ENCODE measurements at places on chromosomes 13 and 19. TPM values are rescaled to one million over a fixed set of nuclear protein-coding genes. Genes with fewer than 3 reads are reported as not detected.

Gene SEMA6B
- 29.2 TPM for total RNA-seq

Gene KLF5
- total RNA-seq = 11.5 TPM

Gene IFNL2
- not detected for total RNA-seq

Gene RYR1
- total RNA-seq = not detected

Gene PSG1
- 1.5 TPM for total RNA-seq

Gene KCTD15
- total RNA-seq = 7.8 TPM

Gene CD37
- not detected for total RNA-seq

Gene GARIN5A
- total RNA-seq = not detected

Gene KLK14
- total RNA-seq = not detected

Gene COL4A1
- total RNA-seq = 197 TPM

Gene SLC7A9
- total RNA-seq = not detected

Gene DACT3
- 1.1 TPM for total RNA-seq

Gene PBX4
- total RNA-seq = 3.9 TPM

Gene LYPD5
- total RNA-seq = 0.31 TPM

Gene IGFL3
- 0.53 TPM for total RNA-seq

Gene KCNRG
- total RNA-seq = 2.6 TPM

Gene LRRC4B
- 12.3 TPM for total RNA-seq

Gene C19orf33
- total RNA-seq = 316 TPM

Gene SIGLEC7
- not detected for total RNA-seq

Gene CDX2
- not detected for total RNA-seq

Gene KCNK6
- 0.57 TPM for total RNA-seq

Gene MAP4K1
- total RNA-seq = 1.4 TPM

Gene SCN1B
- 10.8 TPM for total RNA-seq

Gene MAMSTR
- 0.93 TPM for total RNA-seq

Gene CYP4F11
- total RNA-seq = 2.2 TPM

Gene CNFN
- total RNA-seq = 0.34 TPM

Gene MTUS2
- total RNA-seq = not detected

Gene SIGLEC8
- total RNA-seq = not detected

Gene GARIN5B
- not detected for total RNA-seq

Gene COMP
- not detected for total RNA-seq

Gene FCAR
- not detected for total RNA-seq

Gene VSTM1
- not detected for total RNA-seq

Gene PSG6
- not detected for total RNA-seq

Gene ZNF426
- 0.17 TPM for total RNA-seq

Gene LHB
- total RNA-seq = not detected

Gene ZNF714
- total RNA-seq = 34.9 TPM

Gene ZSCAN4
- not detected for total RNA-seq

Gene MUC16
- total RNA-seq = 0.02 TPM

Gene IZUMO4
- total RNA-seq = 2.8 TPM

Gene PTPRS
- total RNA-seq = 66.3 TPM

Gene TNFRSF19
- total RNA-seq = 6.5 TPM

Gene KLK2
- total RNA-seq = not detected
